GM12891 (cell line): ENCODE measurements at places on chromosomes 1 and 21.

DNA sequence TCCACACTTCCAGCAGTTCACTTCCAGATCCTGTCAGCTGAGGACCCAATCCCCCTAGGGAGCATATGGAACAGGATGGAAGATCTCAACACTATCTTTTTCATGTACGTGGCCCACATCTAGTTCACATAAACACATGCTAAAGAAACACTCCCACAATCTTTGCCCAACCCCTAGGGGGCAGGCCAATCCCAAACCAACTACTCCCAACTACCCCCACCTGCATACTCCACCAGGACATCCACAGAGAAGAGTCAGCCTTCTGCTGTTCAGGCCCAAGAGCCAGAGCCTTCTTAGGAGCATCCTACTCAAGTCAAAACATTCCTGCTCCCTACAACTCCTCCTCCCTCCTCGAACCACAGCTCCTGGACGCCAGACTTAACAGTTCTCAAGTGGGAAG is 5.6 kb upstream of the SLC5A9 start:
- no peak for DNase-seq

GRCh38 chr21:35641271-35642016 is 418.9 kb downstream of the SETD4 start:
- no peak for DNase-seq

- DNase-seq, result no peak
These were observed 8.9 kb downstream of the SIPA1L2 start for GRCh38 chr1:232621050-232621449.

GRCh38 chr1:5416518-5416917 is 575.7 kb downstream of the NPHP4 start:
- DNase-seq, result no peak

- no peak for DNase-seq
These were observed 34.1 kb downstream of the PLXNA2 start for GRCh38 chr1:208209896-208210589.

- DNase-seq, result no peak
These were observed 1.5 kb downstream of the LACTBL1 start for GRCh38 chr1:22971161-22971560.

DNA sequence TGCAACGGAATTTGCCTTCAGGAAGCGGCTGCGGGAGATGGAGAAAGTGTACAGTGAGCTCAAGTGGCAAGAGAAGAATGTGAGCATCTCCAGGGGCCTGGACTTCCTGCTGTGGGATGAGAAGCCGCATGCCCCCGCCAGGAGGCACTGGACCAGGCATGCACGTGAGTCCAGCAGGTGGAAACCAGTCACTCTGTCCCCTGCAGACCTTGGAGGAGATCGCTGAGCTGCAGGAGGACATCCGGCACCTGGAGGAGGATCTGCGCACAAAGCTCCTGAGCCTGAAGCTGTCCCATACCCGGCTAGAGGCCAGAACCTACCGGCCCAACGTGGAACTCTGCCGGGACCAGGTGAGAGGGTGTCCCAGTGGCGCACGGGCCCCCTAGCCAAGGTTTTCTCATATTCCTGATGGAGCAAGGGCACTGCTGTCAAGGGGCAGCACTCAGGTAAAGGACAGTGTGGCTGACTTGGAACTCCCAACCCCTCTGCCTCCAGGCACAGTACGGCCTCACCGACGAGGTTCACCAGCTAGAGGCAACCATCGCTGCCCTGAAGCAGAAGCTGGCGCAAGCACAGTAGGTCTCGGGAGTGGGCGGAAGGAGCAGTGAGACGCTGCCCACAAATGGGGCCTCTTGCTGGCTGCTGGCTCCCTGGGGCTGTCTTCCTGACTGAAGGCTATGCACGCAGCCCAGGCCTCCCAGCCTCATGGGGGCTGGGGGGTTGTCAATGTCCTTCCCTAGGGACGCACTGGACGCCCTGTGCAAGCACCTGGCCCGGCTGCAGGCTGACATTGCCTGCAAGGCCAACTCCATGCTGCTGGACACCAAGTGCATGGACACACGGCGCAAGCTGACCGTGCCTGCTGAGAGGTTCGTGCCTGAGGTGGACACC is 1.2 kb upstream of the ADPRS start:
- no peak for DNase-seq

DNA sequence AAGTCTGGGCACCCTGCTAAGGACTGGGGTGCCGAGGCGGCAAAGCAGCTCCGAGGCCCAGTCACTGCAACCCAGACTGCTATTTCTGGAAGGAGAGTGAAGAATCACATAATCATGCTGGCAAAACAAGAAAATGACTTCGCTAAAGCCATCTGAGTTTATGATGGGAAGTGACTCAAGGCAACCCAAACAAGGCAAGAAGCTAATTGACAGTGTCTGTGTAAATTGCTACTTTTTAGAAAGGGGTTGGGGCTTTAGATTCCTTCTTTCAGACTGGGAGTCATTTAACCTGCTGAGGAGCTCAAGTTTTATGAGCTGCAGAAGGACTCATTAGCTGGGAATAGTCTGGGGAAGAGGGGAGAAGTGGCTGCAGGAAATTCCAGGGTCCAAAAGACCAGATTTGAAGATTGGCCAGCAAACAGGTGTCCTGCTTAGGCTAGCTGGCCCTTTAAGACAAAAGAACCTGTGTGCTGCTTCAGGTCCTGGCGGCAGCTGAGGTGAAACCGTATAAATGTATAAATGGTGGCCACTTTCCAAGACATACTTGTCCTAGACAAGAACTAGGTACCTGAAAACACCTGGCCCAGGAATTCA is 28.1 kb downstream of the TSHB start:
- no peak for DNase-seq

- no peak for DNase-seq
These were observed 20.0 kb upstream of the CLIC6 start for GRCh38 chr21:34648739-34649297.

DNA sequence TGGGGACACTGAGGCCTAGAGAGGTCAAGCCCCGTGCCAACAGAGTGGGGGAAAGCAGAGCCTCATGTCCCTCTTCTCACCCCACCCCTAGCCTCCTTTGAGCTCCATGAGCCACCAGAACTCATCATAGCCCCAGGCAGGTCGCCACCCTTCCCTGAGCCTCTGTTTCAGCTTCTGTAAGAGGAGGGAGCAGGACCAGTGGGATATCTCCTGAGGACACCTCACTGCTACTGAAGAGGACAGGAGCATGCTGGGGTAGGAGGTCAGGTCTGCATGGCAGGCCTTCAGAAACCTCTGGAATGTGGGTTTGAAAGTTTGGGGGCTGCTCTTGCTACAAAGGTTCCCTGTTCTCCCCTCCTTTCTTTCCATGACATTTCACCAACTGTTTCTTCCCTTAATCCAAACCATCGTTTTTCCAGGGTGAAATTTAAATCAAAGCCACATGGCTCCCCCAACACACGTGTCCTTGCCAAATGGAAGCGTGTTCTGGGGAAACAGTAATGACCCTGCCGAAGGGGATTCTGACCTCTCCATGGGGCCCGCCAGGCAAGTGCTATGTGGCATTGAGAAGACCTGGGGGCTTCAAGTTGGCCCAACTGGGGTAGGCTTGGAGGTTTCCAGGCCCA is 88.1 kb upstream of the RUNX3 start:
- no peak for DNase-seq

GRCh38 chr1:214637722-214638458 is 34.9 kb downstream of the CENPF start:
- DNase-seq, result no peak

DNA sequence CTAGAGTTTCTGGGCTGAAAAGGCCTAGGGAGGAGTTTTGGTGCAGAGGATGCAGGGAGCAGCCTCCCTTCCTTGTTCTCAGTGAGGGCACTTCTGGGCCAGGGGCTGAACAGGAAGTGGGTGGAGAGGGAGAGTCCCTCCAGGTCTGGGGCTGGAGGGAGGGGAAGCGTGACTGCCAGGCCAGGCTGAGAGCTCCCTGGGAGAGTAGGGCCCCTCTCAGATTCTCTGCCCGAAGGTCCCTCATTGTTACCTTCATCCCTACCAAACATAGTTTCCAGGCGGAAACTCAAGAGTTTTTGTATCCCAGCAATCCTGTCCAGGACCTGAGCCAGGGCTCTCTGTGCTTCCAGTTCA is 36.8 kb downstream of the CITED4 start:
- peak; percentile 53 for DNase-seq

- no peak for DNase-seq
These were observed 6.5 kb downstream of the CACHD1 start for GRCh38 chr1:64476251-64476952.

DNA sequence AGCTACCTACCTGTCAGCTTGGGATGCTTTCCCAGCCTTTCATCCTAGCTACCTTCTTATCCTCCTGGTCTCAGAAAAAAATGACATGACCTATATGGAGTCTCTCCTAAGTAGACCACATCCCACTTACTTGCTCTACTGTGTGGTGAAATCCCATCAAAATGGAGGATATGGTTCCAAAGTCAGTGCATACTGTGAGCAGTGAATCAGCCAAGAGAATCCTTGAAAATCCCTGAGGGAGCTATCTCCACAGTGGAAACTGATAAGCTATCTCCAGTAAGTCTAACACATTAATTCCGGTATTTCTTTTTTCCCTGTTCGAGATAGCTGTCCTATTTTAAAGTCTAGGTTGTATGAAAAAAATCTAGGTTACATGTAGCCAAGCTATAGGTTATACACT is 189.7 kb downstream of the FGGY start:
- no peak for DNase-seq

- DNase-seq, result peak; percentile 13
These were observed 24.3 kb downstream of the COL6A2 start for GRCh38 chr21:46122237-46122671.
